ENCODE measurements at places on chromosomes 5 and 9. TPM values are rescaled to one million over a fixed set of nuclear protein-coding genes. Genes with fewer than 3 reads are reported as not detected.

- no peak for DNase-seq
These were observed 43.5 kb upstream of the STXBP1 start for GRCh38 chr9:127568618-127568970.

GRCh38 chr5:157006262-157006661 is 43.2 kb upstream of the TIMD4 start:
- no peak for DNase-seq

DNA sequence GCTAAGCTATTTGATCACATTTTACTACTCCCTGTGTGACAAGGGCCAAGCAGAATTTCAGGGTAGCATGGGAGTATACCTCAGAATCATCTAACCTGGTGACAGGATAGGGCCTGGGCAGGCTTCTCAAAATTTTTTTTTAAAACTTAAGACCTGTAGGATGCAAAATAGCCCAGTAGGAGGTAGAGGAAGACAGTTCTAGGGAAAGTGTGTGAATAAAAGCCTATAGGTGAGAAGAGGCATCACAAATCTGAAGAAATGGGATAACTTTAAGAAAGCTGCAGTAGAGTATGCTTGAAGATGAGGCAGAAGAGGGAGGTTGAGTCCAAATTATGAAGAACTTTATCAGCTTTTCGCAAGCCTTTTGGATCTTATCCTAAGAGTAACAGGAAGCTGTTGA is 32.3 kb downstream of the CNTRL start:
- DNase-seq: no peak

- no peak for DNase-seq
These were observed 361.6 kb upstream of the RIOK2 start for GRCh38 chr5:97544678-97545077.

GRCh38 chr9:97911528-97911927 is 10.8 kb downstream of the TRMO start:
- DNase-seq: no peak

DNA sequence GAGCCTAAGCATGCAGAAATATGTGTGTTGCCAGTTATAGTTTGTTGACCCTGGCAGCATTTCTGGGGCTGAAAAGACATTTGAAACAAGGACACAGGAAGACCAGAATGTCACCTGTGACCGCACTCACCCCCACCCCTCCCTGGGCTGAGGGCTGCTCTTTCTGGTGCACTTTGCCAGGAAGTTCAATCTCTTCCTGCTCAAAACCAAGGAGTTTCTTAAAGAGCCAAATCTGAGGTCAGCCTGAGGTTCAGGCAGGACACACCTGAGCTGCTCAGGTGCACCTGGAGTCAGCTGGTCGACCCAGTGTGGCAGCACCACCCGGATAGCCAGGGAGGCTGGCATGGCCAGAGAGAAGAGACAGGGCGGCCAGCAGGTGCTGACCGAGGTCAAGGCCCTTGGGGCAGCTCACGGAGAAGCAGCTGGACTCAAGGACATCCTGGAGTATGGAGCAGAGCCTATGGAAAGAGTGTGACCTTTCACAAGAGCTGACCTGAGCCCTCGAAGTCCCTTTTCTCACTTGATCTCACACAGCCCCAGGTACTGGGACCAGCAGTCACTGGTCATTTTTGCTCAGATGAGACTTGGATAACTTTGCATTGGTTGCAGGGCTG is 376.9 kb upstream of the IRX4 start:
- DNase-seq: no peak

GRCh38 chr5:177557041-177557647 is 2.8 kb upstream of the FAM193B start:
- DNase-seq: no peak

Gene LCN1
- not detected for polyA plus RNA-seq

Data from naive B cell (primary cell).